Stimulated activated CD8-positive, alpha-beta memory T cell treated with anti-CD3 and anti-CD28 coated beads, Interleukin-2, amount 100 ng/mL, for 1 hour (primary cell): ENCODE measurements at places on chromosomes 5 and 9.

DNA sequence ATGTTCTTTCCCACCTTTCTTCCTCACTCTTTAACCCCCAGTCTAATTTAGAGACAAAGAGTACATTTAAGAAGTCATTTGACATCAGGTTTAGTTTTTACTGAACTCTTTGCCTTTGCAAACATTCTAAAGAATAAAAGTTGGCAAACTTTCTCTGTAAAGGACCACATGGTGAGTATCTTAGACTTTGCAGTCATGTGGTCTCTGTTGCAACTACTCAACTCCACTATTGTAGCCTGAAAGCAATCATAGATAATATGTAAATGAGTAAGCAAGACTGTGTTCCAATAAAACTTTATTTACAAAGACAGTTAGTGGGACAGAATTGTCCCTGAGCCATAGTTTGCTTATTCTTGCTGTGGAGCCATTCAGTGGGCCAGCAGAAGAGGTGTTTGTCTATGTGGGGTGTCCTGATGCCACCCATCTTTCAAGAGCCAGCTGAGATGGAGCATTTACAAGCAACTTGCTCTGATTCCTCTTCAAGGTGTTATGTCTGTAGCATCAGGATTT is 25.4 kb downstream of the ABLIM3 start:
- DNase-seq, result no peak

DNA sequence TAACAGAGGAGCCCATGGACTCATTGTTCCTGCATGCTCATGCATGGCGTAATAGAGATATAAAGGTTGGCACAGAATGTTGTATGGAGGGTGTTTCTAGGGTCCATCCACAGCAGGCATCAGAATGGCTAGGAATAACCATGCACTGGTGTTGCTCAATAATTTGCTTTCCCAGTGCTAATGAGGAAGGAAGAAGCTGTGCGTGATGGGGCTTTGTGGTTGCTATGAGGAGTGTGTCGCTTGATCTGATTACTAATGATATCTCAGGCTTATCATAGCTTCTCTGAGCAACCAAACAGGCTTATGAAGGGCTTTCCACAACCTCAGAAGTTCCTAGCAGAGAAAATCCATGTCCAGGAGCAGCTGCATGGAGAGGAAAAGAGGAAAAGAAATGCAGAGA is 151.3 kb upstream of the TRPC7 start:
- no peak for DNase-seq

- DNase-seq, result no peak
These were observed 80.4 kb downstream of the DCP2 start for GRCh38 chr5:113056988-113057387.

DNA sequence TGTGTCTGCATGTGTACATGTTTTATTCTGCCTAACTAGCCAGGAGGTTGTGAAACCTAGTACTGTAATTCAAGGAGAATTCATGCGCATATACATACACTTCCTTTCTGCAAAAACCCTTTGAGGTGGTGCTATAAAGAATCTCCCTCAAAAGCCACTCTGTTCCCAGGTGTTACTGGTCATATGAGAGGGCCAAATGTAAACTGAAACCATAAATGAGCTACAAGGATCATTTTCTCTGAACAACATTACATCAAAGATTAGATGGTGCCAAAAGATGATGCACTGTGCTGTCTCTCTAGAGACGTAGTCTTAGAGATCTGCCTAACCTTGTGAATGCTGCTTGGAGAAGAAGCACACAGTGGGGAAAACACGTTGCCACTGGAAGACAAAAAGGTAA is 15.7 kb downstream of the NREP start:
- DNase-seq, result no peak

- DNase-seq, result no peak
These were observed 26.1 kb downstream of the TUT7 start for GRCh38 chr9:86328156-86328555.

GRCh38 chr5:136127560-136127959 is 5.1 kb upstream of the SMAD5 start:
- DNase-seq, result no peak

DNA sequence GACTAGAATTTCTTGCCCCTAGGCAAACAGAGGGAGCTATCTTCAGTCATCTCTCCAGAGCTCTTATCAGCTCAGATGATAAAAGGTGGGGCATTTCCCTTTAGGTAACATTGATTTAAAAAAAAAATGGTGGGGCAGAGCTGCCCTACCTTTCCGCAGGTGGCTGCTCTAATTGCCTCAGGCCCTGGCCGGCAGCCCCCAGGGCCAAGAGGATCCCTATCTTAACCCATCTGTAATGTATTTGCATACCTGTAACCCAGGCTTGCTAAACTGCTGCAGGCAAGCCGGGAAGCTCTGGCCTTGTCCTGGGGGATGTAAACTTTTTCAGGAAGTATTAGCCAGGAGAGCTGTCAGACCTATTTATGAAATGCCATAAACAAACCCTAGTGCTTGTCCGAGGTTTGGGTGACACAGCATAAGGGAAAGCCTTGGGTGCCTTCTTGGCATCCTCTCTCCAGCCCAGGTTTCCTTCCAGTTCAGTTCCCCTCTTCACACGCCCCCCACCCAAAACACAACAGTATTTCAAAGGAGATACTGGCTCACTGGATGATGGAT is 20.9 kb upstream of the ZSWIM6 start:
- DNase-seq, result no peak

DNA sequence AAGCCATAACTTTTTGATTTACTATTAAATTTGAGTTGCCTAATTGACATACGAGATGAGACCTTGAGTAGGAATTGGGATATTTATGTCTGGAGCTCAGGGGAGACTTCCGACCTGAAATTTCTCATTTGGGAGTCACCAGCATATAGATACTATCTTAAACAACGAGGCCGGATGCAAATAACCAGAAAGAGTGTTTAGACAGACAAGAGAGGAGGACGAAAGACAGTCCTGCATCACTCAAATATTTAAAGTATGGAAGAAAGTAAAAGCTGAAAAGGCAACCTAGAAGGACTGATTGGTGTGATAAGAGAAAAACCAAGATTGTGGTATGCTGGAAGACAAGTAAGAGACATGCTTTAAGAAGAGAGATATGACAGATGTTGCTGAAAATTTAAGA is 675.0 kb upstream of the NUDT12 start:
- DNase-seq, result no peak

- DNase-seq, result no peak
These were observed 24.0 kb downstream of the ADAMTSL2 start for GRCh38 chr9:133558191-133559126.

GRCh38 chr5:133821311-133821741 is 147.1 kb downstream of the C5orf15 start:
- no peak for DNase-seq

DNA sequence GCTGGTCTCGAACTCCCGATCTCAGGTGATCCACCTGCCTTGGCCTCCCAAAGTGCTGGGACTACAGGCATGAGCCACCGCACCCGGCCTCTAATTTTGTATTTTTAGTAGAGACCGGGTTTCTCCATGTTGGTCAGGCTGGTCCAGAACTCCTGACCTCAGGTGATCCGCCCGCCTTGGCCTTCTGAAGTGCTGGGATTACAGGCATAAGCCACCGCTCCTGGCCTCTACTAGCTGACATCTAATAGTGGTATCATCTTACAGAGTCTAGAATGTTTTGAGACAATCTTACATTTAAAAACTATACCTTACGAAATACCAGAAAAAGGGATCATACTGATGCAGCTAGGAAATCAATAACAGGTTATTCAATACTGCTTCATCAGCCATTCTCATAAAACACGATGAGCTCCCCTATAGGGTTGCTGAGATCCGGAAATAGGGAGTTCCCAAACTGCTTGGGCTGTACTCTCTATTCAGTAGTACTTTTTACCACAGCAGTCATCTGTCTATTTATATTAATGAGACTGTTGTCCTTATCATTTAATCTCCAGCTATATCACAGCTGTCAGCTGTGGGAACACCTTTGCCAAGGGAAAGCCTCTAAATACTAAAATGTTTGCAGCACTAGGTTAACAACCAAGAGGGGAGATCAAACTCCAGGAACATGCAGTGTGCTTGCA is 8.1 kb upstream of the UBE2D2 start:
- no peak for DNase-seq

GRCh38 chr9:15501179-15501578 is 9.6 kb downstream of the PSIP1 start:
- DNase-seq, result no peak

GRCh38 chr9:33813712-33814641 is 3.0 kb upstream of the UBE2R2 start:
- no peak for DNase-seq

GRCh38 chr9:121217609-121218292 is 16.1 kb upstream of the RAB14 start:
- DNase-seq, result no peak

- DNase-seq, result no peak
These were observed 17.6 kb downstream of the CD180 start for GRCh38 chr5:67178966-67179365.

GRCh38 chr5:145824040-145824439 is 11.1 kb downstream of the PRELID2 start:
- DNase-seq, result no peak
